NCI-H2081 treated with DMSO at 0.1 percent for 48 hours (cell line): ENCODE measurements at places on chromosomes 4 and X.

DNA sequence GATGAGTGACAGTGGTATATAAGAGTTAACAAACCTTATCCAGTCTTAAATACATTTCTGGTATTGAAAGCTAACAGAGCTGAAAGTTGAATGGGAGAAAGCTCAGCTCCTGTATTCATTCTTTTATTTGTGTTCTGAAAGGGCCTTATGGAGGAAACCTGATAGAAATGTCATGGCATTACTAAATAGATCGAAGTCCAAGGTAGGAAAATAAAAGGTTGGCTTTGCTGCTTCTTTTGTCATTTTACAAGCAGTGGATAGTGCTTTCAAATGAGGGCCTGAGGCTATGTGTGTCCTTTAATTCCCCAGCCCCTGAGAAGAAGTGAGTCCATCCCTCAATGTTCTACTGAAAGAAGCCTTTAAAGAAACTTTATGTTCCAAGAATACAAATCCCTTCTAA, 974.3 kb upstream of the INTU start:
- DNase-seq, result no peak

GRCh38 chrX:132795181-132795580, 163.2 kb downstream of the HS6ST2 start:
- no peak for DNase-seq

GRCh38 chrX:45584717-45585116, 384.0 kb upstream of the DIPK2B start:
- no peak for DNase-seq

- no peak for DNase-seq
Observed at GRCh38 chrX:17464194-17464593, 89.2 kb downstream of the NHS start.

DNA sequence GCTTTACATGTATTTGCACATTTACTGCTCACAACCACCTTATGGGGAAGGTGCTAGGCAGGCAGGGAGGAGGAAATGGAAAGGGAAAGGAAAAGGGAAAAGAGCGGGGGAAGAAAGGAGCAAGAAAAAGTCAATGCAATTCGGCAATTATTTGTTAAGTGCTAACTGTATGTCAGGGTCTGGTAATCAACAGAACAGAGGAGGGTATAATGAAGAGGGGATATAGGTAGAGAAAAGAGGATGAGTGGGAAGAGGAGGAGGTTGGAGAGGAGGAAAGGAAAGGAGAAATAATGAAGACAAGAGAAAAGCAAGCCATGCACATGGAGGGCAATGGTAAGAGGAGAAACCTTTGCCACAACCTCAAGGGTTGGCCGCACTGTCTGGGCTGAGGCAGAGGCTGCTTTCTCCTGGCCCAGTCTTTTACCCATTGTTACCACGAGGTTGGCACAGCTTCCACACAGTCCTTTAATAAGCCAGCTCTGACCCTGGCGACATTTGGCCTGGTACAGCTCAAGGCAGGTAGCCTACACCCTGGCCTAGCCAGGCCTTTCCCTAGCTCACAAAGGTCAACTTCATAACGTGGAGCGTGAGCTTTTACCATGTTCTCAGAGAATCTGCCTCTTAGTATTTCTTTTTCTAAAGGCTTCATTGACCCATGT, 836 bp downstream of the BTK start:
- DNase-seq, result no peak

DNA sequence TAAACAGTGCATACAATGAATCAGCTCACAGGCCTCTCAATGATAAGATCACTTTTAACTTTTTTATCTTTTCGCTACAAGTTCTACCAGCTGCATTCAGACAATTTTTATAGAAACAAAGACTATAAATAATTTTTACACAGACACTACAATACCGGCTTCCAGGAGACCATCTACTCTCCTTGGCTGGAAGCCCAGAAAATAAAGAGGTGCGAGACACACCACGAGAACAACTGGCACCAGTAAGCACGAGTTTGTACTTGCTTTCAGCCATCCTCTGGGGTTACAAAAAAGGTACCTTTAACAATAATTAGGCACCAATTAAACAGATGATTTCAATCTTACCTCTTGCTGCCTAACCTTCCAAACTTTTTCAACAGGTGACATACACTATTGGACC, 11.2 kb upstream of the PRDX4 start:
- DNase-seq, result peak; percentile 1

GRCh38 chr4:112516066-112516470, at the start of gene NEUROG2:
TSS of gene NEUROG2 (minus strand) at chr4:112516180. CDS start at chr4:112515475, 705 bp downstream.
- no peak for DNase-seq

GRCh38 chrX:103215425-103215991, 600 bp downstream of the BEX4 start:
- no peak for DNase-seq

DNA sequence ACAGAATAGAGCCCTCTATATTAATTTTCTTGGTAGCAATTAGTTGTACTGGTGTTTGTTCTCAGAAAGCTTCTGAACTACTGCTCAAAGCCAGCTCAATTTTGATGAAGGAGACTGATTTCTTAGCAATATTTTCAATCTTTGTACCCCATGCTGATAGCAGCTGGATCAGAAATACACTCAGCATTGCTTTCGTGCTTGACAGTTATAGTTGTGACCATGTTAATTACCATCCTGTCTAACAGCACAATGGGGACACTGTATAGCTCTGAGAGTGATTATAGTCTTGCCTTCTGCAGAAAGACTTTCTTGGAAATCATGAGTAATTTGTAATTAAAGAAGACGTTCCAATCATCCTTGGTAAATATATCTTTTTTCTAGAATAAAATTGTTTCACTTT, 79.7 kb upstream of the GNPDA2 start:
- no peak for DNase-seq

DNA sequence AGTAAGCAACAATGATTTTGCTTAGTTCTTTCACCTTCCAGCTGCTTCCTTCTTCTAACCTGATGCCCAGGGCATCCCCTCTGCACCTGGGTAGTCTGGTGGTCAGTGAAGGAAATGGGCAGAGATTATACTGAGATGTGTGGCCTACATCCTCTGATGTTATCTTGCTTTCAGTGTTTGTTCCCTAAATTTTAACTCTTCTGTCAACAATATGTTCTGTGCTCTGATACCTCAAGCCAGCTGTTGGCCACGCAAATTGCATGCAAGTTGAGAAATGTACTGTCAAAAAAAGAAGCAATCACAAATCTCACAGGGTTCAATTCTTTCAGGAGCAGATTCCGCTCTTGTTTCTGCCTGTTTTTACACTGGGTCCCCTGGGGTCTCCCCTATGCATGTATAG, 73.8 kb downstream of the FBXW7 start:
- DNase-seq, result no peak

DNA sequence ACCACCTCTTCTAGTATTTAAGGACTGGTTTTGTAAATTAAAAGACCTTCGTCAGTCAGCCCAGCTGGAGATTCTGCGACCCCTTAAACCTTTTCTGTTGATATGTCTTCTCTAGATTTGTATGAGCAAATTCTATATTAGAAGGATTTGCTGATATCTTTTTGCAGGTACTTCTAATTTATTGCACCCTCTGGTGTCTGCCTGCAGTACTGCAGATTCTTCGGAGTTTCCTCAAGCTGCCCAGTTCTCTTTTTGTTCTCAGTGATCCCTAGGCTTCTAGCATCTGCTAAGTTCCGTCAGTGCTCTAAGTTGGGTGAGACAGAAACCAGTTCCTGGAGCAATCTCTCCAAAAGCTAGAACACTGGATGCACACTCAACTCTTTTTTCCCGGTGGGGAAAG, 545.2 kb downstream of the C4orf33 start:
- DNase-seq, result no peak

DNA sequence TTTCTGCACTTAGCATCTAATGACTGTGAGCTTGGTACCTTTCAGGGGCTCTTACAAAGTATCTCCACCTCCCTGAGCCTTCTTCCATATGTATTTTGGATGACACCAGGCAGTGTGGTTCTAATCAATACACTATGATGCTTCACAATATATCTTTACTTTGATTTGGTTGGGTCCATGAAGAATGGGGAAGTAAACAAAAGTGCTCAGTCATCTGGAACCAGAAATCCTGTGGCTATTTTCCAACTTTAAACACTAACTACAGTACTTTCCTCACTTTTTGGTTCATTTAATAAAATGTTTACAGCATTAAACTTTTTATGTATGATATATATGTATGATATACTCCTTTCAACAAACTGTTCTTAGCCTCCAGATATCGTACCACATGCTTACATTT, 216.4 kb upstream of the AFF2 start:
- no peak for DNase-seq

DNA sequence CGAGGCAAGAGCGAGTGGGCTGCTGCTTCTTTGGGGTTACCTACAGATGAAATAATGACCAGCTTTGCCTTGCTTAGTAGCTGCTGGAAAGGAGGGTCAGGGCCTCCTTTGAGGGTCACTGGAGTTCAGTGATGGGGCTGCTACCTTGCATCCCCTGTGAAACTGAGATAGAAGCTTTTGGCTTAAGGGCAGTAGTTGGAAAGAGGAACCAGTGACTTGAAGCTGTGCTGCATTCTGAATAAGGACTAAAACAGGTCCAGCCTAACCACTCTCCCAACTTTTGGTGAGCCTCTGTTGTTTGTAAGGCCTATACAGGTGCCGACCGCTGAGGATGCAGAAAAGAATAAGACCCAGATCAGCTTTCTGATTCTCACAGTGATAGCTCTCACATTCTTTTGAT, 41.2 kb downstream of the RASL11B start:
- DNase-seq, result no peak

DNA sequence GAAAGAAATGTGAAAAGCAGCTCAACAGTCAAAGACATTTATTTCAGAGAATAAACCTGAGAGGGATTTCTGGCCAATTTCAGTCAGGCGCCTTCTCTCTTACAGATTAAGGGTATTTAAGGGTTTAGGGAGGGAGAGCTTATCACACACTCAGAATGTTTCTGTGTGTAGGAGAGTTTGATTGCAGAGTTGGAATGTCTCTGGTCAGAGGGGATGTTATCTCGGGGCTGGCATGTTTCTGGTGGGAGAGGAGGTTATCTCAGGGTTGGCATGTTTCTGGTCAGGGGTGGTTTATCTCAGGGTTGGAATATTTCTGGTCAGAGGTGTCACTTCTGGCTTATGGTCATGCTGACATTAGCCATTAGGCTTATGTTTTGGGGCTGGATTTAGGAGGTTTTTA, 1920.5 kb upstream of the PCDH7 start:
- DNase-seq, result no peak

DNA sequence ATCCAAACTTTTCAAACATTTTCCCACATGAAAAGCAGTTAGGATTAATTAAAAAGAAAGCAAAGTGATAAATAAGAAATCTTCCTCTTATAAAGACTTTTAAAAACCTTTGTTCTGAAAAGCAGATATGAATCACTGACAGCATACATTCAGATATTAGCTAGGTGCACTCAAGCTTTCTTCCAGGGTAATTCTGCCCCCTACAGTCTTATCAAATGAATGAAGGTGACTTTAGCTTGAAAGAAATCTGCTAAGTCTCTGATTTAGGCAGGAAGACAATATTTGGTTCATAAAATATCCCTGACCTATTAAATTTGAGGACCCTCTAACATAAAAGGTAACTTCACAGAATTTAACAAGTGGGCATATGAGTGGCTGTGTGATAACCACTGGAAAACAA, 209.1 kb upstream of the FAM47A start:
- DNase-seq, result no peak

DNA sequence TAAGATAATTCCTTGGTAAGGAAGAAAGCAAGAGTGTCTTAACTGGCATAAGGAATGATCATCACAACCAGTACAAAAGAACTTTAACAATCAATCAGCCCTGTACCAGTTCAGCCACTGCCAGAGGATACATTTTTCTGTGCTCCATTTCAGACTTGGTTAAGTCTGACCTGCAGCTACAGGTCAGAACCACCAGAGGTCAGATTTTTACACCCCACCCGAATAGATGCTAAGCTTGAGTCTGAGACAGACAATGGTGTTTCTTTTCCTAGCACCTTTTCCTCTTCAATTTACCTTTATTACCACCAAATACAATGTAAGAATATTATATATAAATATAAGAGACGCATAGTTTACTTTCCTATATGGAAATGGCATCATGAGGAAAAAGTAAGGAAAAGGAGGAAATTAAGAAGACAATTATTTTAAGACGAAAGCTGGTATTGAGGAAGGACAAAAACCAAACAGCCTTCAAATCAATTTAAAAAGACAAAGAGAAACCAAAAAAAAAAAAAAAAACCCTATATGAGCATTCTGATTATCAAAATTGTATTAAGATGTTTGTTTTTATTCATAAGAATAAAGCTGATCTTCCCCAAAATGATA, 215.3 kb upstream of the TTC29 start:
- DNase-seq, result no peak

- DNase-seq, result no peak
Observed at GRCh38 chr4:47372561-47372960, 90.9 kb downstream of the COMMD8 start.

DNA sequence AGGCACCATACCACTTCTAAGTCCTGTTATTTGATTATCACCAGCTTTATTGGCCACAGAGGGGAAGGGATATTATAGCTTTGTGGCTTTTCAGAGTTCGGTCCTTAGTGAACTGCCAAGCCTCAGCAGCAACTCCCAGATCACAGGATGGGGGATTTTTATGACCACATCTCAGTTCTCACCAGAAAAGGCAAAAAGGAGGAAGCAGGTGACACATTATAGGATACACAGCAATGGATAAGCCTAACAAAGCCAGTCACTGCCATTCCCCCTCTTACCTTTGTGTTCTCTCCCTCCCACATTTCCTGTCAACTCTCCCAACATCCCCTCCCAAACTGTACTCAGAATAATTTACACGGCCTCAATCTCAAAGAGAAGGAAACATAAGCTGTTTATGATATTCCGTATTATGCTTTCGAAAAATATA, 142.8 kb downstream of the MGST2 start:
- peak; percentile 63 for DNase-seq
